ENCODE measurements at places on chromosomes 5 and 9. TPM values are rescaled to one million over a fixed set of nuclear protein-coding genes. Genes with fewer than 3 reads are reported as not detected.

PCDHGB6 gene
- 5.7 TPM for total RNA-seq

SKP2 gene
- total RNA-seq, result 22.5 TPM

BASP1 gene
- 158 TPM for total RNA-seq

RFK gene
- 17.0 TPM for total RNA-seq

BHMT gene
- 0.52 TPM for total RNA-seq
